RWPE1 (cell line): ENCODE measurements at places on chromosomes 7 and 10.

DNA sequence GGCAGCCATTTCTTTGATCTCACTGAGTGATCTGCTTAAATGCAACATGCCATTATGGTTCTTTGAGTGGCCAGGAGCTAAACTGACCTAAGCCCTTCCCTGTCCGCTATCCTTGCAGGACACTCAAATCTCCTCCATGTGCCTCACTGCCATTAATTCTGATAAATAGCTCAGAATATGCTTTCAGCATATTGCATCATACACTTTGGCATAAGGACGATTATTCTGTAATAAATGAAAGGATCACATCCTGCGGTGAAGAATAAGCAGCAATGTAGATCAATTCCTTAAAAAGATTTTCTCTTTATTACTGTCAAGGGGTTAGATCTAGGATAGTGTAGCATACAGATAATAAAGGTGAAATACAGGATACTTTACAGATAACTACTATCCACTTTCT lies 231.8 kb upstream of the CTBP2 start:
- no peak for DNase-seq

DNA sequence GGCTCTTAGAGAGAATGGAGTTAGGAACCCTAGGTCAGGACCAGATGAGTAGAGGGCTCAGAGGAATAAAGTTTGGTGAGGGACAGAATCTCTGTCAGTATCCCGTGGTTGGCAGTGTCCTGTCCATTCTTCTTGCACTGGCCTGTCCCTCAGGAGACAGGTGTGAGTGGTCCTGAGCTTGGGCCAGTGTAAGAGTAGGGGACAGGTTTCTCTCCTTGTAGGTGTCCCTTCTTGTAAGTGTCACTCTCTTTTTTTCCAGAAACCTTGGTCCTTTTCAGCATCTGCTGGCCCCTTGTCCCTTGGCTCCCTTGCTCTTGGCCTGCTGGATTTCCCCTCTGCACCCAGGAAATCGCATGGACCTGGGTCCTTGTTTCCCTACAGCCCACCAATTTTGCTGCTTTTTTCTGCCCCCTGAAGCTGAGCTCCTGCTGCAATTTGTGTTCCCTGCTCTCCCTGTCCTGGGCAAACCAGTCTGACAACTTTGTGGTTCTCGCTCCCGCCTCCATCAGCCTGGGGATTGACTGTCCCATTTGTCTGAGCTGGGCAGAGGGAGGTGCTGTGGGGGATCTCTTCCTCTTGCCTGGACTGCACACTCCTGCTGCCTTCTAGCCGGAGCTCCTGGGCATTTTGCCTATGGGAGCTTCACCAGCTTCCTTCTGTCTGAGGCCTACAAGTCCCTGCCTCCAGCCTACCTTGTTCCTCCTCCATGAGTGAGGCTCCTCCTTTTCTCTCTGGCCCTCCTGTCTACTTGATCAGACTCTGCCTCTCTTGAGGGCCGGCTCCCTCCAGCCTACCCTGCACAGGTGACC lies 6.5 kb downstream of the TSPAN14 start:
- peak; percentile 89 for DNase-seq

- no peak for DNase-seq
These were observed 31.5 kb upstream of the ARID5B start for GRCh38 chr10:61869774-61870525.

- DNase-seq = no peak
These were observed 71.2 kb downstream of the ABCC2 start for GRCh38 chr10:99853655-99854054.

- no peak for DNase-seq
These were observed 11.1 kb upstream of the GGCT start for GRCh38 chr7:30515761-30516160.

DNA sequence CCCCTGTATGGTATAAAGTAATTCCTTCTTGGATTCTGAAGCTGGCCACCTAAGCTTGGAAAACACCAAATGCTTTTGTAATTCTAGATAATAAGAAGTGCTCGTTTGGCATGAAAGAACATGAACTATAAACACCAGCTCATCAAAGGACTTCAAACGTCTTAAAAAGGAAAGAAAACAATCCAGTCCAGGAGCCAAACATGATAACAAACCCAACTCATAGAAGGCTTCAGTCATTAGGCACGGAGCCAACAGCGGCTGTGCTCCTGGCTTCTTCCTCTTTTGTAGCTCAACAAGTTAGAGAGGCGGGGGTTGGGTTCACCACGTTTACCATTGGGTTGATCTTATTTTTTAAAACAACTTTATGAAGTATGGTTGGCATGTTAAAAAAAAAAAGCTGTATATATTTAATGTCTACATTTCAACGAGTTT lies 56.4 kb upstream of the ECHDC3 start:
- DNase-seq = peak; percentile 41

DNA sequence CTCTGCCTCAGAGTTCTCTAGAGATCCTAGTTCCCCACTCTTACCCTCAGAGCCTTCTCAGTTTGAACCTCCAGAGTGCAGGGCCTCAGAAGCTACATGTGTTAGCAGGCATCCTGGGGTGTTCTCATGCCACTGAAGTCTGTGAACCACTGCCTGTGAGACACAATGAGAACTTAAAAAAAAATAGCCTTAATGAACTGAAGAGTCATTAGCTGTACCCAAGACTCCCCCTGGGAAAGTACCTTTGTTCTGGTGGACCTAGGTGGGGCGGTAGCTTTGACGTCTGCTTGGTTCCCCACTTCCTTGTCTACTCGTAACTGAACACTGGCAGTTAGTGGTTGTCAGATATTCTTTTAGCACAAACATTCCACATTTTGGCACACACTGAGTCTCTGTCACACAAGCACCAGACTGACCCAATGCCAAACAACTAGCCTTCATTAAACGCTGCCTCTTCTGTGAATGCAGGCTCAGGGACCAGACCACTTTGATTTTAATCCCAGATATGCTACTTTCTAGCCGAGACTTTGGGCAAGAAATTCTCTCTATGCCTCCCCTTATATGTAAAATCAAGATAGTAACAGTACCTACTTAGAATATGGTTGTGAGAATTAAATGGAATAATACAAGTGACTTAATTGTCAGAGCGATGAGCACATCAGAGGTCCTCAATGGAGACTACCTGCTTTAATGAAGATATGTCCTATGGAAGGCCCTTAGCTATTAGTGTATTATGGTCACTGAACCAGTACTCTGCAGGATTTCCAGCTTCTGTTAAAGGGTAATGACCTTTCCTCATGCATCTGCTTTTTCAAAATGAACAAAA lies 75.3 kb upstream of the CC2D2B start:
- DNase-seq = no peak

DNA sequence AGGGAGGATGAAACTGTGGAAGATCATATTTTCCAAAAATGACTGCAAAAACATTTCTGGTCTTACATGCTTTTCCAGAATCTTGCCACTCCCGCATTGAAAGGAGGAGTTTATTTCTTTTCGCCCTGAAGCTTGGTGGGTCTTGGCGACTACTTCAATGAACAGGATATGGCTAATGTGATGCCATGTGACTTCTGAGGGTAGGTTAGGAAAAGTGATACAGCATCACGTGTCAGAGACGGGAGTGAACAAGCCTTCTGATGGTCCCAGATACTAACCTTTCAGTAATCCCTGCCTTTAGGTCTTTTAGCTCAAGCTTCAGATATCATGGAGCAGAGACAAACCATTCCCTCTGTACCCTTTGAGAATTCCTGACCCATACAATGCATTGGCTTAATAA lies 192.2 kb upstream of the HPS1 start:
- peak; percentile 13 for DNase-seq

GRCh38 chr7:106538638-106539037 lies 122.3 kb downstream of the CCDC71L start:
- DNase-seq = no peak

GRCh38 chr10:12835709-12836108 lies 165.8 kb downstream of the CCDC3 start:
- DNase-seq = peak; percentile 75

DNA sequence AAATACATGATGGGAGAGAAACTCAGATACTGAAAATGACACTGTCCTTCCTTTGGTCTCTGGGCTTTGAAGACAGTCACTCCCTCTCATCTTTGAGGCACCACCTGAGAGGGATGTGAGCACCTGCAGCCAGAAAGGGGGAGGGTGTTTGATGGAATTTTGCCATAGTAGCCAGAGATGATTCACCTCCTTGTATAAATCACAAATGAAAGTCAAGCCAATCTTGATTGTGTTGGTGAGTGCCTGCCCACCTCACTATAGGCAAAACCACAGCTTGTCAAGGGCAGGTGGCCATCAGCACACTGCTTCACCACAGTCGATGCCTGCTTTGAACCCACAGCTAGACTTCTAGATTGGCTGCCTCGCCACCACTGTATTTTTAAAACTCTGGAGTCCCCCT lies 48.2 kb downstream of the PON1 start:
- DNase-seq = peak; percentile 7

GRCh38 chr10:110811791-110812581 lies 59.7 kb upstream of the PDCD4 start:
- DNase-seq = no peak

DNA sequence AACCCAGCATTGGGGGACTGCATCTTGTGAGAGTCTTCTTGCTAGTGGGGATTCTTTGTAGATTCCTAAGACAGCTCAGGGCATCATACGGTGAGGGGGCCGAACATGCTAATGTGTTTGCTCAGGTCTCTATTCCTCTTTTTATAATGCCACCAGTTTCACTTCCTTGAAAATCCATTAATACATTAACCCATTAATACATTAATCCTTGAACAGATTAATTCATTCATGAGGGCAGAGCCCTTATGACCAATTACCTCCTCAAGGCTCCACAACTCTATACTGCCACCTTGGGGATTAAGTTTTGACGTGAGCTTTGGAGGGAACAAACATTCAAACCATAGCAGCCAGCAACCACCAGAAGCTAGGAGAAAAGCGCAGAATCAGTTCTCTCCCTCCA lies 67.2 kb upstream of the POT1 start:
- no peak for DNase-seq

- no peak for DNase-seq
These were observed 1.8 kb upstream of the PFKFB3 start for GRCh38 chr10:6200734-6201515.

GRCh38 chr10:6516281-6516928 lies 63.7 kb downstream of the PRKCQ start:
- DNase-seq = no peak

GRCh38 chr10:69459893-69460575 lies 8.8 kb downstream of the TSPAN15 start:
- no peak for DNase-seq

DNA sequence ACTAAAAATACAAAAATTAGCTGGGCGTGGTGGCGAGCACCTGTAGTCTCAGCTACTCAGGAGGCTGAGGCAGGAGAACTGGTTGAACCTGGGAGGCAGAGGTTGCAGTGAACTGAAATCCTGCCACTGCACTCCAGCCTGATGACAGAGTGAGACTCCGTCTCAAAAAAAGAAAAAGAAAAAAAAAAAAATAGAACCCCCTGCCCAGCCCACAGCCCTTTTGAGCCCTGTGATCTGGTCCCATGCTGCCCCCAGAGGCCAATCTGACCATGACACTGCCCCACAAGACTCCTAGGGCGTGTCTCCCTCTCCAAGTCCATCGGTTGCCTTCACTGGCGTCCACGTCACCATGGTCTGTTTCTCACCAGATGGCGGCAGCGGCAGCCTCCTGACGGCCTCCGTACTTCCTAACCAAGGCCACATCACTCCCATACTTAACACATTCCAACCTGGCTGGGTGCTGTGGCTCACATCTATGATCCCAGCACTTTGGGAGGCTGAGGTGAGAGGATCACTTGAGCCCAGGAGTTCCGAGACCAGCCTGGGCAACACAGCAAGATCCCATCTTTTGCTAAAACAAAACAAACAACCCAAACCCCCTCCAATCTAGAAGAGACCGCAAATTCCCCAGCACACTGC lies 18.0 kb downstream of the STX1A start:
- DNase-seq = no peak

DNA sequence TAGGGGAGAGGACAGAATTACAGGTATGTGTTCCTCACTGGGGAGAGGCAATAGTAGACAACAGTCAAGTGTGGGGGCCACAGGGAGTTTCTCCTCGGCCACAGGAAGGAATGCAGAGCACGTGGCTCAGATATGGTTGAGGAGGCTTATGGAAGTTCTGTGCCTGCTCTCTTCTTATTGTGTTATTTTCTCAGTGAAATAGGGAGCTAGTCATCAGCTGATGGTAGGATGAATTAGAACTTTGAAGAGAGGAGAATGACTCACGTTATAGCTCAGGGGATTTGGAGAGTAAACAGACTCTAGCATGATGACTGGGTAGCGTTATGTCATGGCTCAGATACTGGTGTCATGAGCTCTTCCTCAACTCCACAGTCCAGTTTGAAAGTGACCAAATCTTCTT lies 308.3 kb upstream of the IGFBP3 start:
- DNase-seq = peak; percentile 44

GRCh38 chr10:14604181-14605142 lies 170.2 kb downstream of the FAM107B start:
- peak; percentile 65 for DNase-seq

- DNase-seq = no peak
These were observed 82.2 kb downstream of the VOPP1 start for GRCh38 chr7:55490099-55490498.

DNA sequence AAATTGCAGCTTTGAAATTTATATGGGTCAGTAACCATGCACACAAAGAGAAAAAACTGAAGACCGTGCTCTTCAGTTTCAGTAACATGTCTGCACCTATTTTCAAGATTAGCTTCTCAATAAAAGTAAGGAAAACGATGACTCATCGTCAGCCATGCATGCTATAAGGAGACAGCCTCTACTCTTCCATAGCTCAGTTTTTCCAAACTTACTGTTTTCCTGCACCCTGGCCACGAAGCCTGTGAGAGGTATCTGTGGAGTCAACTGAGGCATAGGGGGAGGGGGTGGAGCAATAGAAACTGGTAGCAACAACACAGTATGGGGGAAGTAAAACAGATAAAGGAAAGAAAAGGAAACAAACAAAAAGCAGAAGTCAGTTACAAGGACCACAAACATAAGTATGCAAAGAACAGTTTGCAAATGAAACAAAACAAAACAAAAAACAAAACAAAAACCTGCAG lies 58.0 kb downstream of the PDSS1 start:
- peak; percentile 46 for DNase-seq

DNA sequence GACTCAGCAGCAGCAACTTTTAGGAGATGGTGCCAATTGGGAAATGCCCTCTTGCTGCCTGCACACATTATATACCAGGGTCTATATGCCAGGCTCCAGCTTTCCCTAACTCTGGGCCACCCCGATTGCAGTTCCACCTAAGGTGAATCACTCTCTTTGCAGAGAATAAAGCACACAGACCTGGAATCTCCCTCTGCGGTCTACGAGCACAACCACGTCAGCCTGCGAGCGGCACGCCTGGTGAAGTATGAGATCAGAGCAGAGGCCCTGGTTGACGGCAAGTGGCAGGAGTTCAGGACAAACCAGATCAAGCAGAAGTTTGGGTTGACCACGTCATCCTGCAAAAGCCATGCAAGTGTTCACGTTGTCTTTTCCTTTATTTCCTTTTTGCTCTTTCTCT lies 38.2 kb upstream of the PLEKHA1 start:
- no peak for DNase-seq

DNA sequence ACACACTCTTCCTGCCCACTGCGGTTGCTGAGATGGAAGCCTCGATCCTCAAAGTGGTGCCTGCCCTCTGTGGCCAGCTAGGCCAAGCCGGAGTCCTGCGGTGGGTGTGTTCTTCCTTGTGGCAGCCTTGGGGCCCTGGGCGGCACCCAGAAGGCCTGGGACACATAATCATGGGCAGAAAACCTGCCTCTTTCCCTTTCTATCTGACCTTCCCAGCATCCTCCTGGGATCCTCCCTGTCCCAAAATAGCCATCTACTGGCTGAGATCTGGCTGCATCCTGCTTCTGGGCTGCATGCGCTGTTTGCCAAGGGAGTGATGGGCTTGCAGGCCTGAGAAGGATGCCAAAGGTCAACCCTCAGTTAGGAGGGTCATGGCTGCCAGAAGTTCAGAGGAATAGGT lies 23.9 kb downstream of the COL13A1 start:
- DNase-seq = no peak
